ENCODE measurements at places on chromosomes 2 and 18.

GRCh38 chr18:48790869-48791635 is 159.7 kb downstream of the SMAD7 start:
- no peak for DNase-seq

DNA sequence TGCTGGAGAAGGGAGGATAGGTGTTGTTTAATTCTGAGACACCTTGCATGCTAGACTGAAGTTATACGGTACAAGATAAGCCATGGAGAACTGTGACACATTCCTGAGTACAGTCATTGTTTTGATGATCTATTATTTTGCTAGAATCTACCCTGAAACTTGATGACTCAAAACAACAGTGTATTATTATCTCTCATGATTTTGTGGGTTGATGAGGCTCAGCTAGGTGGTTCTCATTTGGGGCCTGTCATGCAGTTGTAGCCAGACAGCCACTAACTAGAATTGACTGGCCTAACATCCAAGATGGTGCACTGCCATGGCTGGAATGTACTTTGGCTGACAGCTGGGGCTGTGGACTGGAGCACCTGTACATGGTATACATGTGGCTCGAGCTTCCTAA is 5.4 kb upstream of the IL1R1 start:
- DNase-seq = no peak

- no peak for DNase-seq
Measured at GRCh38 chr2:159968279-159968900, 94.0 kb downstream of the PLA2R1 start.

DNA sequence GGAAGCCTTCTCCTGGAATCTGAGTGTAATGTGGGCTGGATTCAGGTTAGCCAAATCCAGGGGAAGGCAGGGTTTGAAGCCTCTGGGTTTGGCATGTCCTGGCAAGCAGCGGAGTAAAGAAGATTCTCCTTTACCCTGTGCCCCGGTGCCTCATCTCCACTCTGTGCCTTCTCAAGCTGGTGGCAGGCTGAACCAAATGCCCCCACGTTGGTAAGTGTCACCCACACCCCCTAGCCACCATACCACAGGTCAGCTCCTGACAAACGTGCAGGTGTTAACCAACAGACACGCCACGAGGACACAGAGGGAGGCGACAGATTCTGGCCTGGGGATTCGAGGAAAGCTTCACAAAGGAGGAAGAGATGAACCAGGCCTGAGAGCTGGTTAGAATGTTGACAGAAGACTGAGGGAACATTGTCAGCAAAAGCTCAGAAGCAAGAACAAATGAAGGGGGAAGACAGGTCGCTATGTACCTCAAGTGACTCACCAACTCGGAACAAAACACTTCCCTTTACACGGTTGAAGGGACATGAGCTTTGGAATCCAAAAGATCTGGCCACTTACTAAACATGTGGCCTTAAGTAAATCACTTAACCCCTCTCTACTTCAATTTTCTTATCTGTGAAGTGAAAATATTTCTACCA is 85.2 kb upstream of the LCLAT1 start:
- DNase-seq = no peak

DNA sequence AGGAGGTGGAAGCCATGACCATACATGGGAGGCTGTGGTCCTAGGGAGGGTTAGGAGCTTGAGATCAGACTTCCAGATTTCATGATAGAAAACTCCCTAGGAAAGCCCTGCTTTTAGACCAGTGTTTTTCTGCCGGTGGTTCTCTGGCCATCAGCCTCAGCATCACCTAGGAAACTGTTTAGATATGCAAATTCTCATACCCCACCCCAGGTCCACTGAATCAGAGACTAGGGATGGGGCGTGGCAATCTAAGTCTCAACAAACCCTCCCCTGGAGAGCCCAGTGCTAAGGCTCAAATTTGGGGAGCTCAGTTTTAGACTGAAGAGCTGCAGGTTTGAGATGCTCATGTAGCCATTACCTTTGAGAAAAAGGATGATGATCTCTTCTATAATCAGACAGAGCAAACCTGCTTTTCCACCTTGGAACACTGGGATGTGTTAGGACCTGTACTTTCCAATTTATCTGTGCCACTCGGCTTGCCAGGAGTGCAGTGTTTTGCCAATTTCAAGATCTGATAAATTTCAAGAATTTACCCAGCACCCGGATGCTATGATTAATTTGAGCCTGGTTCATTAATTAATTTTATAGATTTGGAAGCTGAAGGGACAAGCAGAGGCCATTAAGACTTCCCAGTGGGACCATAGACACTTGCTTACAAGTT is 31.5 kb upstream of the LYPD6B start:
- DNase-seq = no peak

DNA sequence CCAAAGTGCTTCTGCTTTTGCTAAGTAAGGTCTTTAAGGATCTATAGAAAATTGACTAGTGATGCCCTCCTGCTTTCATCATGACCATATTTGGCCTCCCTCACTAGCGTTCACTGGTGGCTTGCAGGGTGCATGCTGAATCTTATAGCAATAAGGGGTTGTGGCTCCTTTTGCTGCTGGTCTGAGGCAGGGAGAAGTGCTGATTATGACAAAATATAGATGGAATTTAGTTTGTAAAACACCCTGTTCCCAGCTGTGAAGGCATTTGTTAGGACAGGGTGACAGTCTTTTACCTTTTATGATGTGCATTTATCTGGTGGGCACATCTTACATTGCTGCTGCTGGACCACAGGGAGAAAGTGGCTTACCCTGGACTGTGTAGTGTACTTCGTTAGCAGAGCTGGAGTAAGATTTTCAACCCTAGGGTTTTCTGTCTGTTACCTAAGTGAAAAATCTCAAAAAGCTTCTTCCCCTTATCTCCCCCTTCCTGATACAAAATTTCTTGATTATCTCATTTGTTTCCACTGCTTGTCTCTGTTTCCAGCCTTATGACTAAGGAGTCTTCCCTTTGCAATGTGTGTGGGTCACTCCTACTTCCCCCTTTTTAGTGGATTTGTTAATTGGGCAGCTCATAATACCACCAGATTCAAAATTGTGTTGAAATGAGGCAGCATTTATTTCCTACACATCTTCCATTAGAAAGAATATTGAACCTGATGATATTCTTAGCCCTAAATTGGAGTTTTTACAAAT is 21.2 kb upstream of the RPL37A start:
- no peak for DNase-seq

DNA sequence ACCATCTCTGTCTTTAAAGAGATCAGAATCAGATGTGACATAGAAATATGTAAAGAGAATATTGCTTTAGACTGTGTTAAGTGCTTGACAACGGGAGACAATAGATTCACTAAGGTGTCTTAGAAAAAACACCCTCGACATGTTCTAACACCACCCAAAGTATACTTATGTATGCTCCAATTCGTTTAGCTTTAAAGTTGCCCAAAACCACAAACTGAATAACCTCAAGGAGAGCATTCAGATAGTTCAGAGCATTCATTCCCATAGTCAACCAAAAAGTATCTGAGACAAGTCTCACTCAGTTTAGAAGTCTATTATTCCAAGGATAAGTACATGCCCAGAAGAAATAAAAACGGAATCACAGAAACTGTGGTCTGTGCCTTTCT is 96.4 kb downstream of the KYNU start:
- DNase-seq = no peak

GRCh38 chr2:162215162-162215561 is 28.1 kb downstream of the FAP start:
- no peak for DNase-seq

- DNase-seq = no peak
Measured at GRCh38 chr2:60873381-60873780, 8.0 kb upstream of the REL start.
